ENCODE measurements at places on chromosomes 2 and 18. TPM values are rescaled to one million over a fixed set of nuclear protein-coding genes. Genes with fewer than 3 reads are reported as not detected.

The CNOT11 gene
- total RNA-seq = 40.4 TPM

The IFIH1 gene
- total RNA-seq = 24.5 TPM

The ANKRD30BL gene
- total RNA-seq = not detected

The ADD2 gene
- total RNA-seq = 15.4 TPM

The GPR35 gene
- not detected for total RNA-seq

The DUSP19 gene
- total RNA-seq = 3.1 TPM

All from mammary microvascular endothelial cell (primary cell).